ENCODE measurements at places on chromosomes 6 and 20.

DNA sequence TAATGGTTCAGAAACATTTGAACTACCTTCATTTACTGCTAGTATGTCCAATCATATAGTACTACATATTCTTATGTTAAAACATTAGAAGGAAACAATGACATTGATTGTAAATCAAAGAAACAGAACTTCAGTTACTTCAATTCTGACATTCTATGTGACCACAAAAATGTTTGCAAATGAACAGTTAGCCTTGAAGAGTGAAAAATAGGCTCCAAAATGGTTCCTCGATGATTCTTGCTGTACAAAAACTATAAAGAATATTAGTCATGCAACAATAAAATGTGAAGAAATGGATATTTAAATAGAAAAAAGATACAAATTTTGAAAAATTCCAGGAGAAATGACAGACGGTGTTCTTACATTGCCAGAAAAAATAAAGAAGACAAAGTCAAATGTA, 686.9 kb downstream of the BCKDHB start:
- no peak for DNase-seq

DNA sequence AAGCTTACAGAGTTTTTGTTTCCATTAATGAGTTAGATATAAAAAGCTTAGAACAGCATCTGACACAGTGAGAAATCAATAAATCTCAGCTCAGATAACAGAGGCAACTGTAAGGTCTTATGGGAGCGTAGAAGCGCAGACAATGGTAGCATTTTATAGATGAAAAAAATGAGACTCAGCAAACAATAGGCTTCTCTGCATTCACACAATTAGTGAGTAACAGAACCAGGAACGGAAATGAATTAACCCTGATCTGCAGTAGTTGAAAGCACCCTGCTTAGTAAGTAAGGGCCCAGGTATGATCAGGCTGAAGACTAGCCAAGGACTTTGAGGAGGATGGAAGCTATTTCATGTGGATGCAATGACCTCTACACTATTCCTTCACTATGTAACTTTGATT, 147.2 kb upstream of the EYA4 start:
- no peak for DNase-seq

DNA sequence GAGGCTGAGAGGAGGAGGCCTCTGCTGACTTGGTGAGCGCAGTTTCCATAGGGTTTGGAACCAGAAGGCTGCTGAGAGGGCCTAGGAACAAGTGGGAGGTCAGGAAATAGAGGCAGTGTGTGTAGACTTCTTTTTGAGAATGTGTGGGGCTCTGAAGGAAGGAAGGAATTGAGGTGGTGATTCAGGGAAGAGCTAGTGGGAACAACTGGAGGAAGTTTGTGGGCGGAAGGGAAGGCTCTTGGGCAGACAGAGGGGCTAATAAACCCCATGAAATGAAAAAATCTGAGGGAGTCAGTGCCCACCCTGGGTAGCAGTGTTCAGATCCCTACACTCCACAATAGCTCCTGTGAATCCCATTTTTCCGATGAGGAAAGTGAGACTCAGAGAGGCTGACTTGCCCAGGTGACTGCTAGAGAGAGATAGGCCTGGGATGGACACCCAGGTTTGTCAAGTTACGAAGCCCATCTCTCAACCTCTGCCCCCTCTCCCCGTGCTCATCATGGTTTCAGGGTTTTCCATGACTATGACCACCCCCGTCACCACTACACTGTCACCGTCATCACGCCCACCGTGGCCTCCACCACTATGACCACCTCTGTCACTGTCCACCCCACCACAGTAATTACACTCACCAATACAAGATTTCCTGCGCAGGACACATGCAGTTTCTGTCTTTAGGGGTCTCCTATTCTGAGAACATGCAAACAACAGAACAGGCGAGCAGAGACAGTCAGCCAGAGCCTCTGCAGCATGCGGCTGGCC, 106.4 kb downstream of the MRPL14 start:
- no peak for DNase-seq

GRCh38 chr6:92496527-92496926, 922.8 kb downstream of the EPHA7 start:
- no peak for DNase-seq

DNA sequence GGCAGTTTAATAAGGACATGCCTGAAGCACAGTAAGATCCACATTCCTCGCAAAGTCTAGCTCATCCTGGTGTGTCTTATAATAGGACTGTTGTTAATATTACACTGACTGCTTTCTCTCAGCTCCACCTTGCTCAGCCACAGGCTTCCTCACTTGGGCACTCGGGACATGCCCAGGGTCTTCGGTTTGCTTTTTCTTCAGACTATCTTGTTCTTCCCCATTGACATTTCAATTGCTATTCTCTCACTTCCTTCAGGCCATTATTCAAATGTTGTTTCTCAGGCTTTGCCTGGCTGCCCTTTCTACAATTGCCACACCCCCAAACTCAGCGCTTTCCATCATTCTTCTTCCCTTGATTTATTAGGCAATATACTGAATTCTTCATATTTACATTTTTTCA, 274.8 kb upstream of the RGS17 start:
- no peak for DNase-seq

- DNase-seq: no peak
These were observed 213.9 kb downstream of the SLC24A3 start for GRCh38 chr20:19426356-19426755.

DNA sequence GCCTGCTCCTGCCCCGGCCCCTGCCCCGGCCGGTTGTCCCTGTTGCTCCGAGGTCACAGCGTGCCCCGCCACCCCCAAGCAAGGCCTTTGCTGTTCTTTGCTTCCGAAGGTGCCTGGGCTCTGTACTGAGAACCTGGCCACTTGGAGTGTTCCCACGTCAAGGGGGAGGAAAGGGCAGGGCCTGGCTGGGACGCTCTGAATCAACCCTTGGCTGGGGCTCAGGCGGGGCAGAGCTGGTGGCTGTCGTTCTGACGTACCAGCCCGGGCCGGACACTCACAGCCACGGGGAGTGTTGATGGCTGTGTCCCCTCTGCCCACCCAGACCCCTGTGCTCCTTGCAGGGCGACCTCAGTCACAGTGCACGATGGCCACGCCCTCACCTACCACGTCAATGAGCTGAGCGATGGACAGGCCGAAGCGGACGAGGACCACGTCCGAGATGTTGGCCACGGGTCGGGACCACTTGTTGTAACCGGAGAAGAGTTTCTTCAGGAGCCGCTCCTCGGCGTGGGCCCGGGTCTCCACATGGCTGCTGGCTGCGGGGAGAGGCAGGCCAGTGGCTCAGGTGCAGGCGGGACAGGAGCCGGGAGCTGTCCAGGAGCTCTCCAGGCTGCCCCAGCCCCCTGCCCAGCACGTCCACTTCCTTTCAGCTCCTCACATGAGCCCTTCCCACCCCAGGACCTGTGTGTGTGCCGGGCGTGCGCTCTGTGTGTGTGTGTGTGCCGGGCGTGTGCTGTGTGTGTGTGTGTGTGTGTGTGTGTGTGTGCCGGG, 1.8 kb downstream of the CHRNA4 start:
- no peak for DNase-seq

GRCh38 chr6:25359191-25359861, 80.2 kb downstream of the CARMIL1 start:
- peak; percentile 36 for DNase-seq

DNA sequence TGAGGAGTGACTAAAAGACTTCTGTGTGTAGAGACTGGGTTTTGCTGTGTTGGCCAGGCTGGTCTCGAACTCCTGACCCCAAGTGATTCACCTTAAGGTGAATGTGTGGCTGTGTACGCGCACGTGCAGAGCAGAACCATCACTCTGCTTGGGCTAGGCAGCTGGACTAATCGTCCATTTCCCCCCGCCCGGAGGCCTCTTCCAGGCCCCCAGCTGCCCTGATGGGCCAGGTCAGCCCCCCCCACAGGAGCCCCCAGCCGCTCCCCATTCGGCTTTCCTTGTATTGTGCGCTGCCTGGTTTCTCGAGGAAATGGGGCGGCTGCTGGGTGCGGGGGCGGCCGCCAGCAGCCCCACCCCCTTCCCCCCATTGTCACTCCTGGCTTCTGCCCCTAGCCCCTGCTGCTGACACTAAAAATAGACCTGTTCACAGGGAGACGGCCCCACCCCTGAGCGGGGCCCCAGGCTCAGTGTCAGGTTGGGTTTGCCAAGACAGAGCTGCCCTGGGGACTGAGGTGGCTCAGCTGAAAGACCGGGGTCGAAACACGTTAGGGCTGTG, 24.6 kb upstream of the CSNK2A1 start:
- DNase-seq: no peak

- peak; percentile 11 for DNase-seq
These were observed 148.7 kb downstream of the PRL start for GRCh38 chr6:22147921-22148776.

DNA sequence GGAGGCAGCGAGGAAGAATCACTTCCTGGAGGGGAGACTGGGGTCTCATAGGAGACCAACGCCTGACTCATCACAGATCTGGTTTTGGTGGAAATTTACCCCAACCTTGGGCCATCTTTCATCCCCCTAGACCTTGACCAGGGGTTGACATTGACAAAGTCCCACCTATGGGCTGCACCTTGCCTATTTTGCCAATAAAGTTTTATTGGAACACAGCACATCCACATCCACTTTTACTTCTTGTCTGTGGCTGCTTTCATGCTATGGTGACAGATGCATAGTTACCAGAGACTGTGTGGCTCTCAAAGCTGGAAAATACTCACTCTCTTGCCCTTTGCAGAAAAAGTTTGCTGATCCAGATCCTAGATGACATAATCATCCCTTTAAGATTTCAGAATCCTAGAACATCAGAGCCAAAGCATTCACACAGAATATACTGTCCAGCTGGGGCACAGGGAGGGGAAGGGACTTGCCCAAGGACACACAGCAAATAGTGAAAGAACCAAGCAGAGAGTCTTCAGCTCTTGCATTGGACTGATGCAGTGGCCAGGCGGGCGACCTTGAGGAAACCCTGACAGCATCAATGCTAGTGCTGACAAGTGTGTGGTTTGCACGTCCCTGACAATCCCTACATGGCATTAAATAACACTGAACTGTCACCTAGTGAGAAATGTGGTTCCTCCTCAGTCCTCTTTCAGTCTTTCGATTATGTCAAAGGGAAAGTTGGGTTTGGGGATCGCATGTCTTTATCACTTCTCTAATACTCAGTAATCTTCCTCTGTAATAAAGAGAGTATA, 41.2 kb downstream of the CD40 start:
- DNase-seq: no peak

- DNase-seq: no peak
These were observed 313.9 kb upstream of the RNF24 start for GRCh38 chr20:4329232-4329631.

GRCh38 chr20:45842169-45842812, 8.7 kb downstream of the SNX21 start:
- DNase-seq: no peak

GRCh38 chr6:159760602-159761057, 1.2 kb upstream of the ACAT2 start:
- DNase-seq: peak; percentile 73

GRCh38 chr6:56529594-56530191, 113.0 kb downstream of the DST start:
- DNase-seq: no peak

- DNase-seq: no peak
These were observed 216.2 kb upstream of the PRDM1 start for GRCh38 chr6:105869835-105870440.

GRCh38 chr6:36027501-36028087, at the start of gene MAPK14:
Gene MAPK14 (plus strand): TSS chr6:36027808. CDS start chr6:36028158, 350 bp downstream.
- peak; percentile 100 for DNase-seq

DNA sequence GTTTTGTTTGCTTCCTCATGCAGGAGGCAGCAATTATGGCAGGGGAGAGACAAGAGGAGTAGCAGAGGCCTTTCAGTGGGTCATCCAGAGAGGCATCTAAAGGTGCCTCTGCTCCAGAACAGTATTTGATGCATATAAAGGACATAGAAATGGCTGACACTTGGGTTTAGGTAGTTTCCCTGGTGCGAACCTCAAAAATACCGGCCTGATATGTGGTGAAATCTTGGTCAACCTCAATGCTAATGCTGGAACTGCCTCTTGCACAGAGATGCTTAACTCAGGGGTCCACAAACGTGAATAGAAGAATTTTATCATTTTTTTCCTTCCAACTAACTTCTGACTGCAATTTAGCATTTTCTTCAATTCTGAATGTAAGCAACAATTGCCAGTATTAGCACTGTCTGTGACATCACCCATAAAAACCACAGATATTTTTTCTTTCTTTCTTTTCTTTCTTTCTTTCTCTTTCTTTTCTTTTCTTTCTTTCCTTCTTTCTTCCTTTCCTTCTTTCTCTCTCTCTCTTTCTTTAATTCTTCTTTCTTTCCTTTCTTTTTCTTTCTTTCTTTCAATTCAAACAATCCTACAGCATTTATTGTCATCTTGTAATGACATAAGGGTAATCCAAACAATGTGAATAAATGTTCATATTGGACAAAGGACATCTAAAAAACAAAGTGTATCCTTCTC, 180.0 kb upstream of the UST start:
- DNase-seq: no peak

GRCh38 chr6:170229396-170229795, 61.5 kb downstream of the DLL1 start:
- DNase-seq: no peak

DNA sequence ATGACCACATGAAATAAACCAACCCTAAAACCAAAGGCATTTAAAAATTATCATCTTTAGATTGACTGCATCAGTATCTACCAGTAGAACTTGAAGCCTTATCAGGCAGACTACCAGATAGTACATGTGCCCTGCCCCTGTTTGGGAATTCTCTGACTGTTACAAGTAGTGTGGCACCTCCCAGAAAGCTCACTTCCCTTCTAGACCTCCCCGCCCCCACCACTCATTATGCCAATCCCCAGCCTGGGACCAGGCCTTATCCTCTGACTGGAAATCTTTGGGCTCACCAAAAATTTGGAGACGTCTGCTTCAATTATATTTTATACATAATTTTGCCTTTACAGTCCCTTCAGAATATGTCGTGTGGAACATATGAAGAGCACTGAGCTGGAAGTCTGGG, 155.6 kb downstream of the TFAP2B start:
- DNase-seq: no peak

DNA sequence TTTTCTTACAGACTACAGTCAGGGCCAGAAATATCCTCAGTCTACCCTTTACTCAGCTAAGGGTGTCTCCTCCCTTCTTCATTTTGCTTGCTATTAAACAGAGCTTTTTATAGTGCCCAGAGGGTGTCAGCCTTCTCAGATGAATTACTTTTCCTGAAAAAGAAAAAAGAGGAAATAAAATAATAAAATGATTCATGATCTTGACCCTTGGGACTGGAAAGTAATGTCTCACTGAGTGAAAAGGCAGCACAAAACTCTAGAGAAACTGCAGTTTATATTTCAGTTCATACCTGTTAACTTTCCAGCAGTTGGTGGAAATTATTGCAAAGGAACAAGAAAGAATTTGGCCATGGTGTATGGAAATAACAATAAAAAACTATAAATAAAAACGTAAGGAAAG, 170.6 kb downstream of the IBTK start:
- DNase-seq: no peak

Data from HS-27A (cell line).